Ureter (tissue), 1 donor: ENCODE measurements at places on chromosomes 6 and 20. TPM values are rescaled to one million over a fixed set of nuclear protein-coding genes. Genes with fewer than 3 reads are reported as not detected.

- DNase-seq = no peak
These were observed 17.8 kb downstream of the TOMM34 start for GRCh38 chr20:44942264-44942973.

DNA sequence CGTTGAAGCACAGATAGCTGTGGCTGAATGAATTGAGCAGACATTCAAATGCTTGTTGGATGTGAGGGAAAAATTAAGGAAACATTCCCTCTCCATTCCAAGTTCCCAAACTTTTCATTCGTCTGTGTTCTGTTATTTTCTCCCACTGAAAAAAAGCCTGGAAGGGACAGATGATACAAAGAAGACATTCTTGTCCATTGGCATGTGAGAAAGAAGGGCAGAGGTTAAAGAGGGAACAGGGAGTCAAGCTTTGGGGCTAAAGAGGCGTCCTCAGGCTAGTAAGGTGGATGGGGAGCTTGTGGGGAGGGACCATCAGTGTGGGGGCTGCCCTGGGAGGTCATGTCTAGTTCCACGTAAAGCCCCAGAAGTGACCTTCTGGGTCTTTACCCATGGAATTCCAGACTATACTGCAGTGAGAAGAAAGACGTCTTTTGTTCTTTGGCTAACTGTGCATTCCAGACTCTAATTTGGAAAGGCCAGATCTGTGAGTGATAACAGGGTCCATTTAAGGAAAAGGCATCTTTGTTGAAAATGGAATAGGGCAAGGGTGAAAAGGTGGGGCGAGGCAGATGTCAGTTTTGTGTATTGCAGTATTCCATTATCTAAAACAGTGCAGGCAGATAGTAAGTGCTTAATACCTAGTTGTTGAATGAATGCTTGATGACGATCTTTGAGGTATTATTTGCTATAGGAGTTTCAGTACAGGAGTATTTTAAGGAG, 117.5 kb downstream of the SOX4 start:
- no peak for DNase-seq

- DNase-seq = peak; percentile 93
These were observed at the start of gene KPNA5 for GRCh38 chr6:116680880-116681672. TSS of gene KPNA5 (plus strand) at chr6:116681211. CDS start at chr6:116681335, 124 bp downstream.

- no peak for DNase-seq
These were observed 17.3 kb downstream of the STX7 start for GRCh38 chr6:132495604-132496079.

DNA sequence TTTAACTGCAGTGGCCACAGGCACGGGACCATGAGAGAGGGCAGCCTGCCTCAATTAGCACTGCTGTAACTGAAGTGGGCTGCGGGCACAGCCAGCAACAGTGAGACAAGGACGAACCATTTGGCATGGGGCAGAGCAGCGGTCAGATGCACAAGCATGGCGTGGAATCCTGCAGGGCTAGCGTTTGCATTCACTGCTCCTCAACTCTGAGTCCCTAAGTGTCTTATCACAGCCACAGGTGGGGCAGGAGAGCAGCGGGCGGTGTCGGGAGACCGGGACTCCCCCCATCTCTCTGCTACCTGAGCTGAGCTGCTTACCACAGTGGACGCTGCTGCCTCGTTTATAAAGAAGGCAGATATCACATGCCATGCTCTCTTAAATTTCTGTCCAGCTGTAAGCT, 31.3 kb upstream of the PDE10A start:
- DNase-seq = no peak

DNA sequence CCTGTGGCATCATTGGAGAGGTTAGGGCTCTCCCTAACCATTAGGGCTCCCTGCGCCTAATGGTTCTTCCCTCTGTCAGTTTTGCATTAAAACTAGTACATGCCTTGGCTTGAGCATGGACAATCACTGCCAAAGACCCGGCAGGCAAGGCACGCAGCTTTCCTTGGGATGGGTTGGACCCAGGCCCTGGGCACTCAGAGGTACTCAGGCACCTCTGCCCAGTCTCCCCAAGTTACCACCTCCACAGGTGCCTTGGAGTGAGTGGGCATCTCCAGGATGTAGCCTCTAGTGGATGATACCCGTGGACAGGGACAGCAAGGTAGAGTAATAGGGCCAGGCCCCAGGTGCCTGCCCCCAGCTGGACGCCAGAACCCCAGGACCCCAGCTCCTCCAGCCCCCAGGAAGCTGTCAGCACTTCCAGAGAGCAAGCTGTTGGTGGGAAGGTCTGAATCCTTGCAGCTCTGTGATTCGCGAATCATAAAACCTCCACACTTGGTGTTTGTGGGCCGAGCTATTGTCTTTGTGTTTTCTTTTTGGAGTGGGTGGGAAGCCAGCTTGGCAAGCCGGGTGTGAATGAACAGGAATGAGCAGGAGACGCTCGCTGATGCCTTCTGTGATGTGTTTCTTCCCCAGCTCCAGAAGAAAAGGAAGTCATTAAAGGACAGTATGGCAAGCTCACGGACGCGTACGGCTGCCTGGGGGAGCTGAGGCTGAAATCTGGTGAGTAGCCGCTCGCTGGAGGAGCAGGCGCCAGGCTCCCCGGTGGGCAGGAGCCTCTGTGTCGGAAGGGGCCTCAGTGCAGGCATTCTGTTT, 35.1 kb downstream of the SYNJ2 start:
- DNase-seq = no peak

- DNase-seq = no peak
These were observed 363.5 kb downstream of the ESR1 start for GRCh38 chr6:152170702-152171667.

GRCh38 chr6:108222504-108222903, 38.3 kb downstream of the SNX3 start:
- DNase-seq = no peak

DNA sequence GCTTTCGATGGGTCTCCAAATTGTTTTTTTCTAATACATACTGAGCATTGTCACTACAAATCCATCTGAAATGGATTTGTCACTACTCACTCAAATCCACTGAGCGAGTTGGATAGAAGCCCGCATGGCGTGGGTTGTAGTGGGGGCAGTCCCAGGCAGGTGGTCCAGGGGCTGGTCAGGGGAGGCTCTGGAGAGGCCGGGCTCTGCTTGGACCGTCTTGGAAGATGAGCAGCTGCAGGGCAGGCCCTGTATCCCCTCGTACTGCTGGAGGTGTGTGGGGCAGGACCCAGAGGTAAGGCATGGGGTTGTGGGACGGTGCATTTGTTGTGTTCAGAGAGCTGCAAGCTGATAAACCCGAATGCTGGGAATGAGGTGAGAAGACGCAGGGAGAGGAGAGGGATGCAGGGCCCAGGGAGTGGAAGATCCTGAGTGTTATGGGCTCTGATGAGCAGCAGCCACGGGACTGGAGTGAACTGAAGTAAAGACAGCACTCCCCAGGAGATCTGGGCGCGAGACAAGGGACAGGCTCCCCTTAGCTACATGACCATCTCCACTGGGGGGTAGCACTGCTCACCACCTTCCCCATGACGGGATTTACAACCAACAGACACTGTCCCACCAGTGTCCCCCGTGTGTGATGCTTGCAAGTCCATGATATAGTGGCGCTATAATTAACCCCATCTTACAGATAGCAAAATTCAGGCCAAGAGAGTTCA, 45.9 kb downstream of the PSMG4 start:
- no peak for DNase-seq

- DNase-seq = no peak
These were observed 146.7 kb upstream of the ATXN1 start for GRCh38 chr6:16907991-16908390.

DNA sequence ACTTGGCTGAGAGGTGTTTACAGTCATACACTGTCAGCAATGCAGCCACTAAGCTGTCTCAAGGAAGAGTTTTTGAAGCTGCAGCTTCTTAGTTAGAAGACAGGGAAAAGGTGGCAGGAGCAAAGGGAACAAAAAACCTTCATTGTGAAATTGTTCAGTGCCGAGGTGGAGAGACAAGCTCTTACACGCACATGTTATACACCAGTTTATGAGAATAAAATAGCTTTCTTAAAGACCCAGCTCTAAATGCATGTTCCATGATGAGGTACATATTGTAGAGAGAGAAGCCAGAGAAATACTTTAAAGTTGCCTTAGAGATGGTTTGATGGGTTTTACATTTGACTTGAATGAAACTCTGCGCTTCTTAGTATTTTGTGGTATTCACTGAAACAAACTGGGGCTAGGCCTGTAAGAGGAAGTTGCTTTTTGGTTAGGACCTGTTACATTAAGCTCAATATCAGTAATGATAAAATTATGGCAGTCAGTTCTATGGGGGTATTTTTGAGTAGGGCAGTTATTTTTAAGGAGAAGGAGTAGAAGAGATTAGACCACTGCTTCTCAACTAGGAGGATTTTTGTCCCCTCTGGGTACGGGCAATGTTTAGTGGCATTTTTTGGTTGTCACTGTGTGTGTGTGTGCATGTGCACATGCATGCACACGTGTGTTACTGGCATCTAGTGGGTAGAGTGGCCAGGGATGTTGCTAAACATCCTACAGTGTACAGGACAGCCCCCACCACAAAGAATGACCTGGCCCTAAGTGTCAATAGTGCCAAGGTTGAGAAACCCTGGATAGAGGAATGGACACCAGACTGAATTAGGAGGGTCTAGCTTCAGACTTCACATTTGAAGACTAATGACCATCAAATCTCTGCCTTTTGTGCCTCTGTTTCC, 9.8 kb downstream of the NEDD9 start:
- no peak for DNase-seq

DNA sequence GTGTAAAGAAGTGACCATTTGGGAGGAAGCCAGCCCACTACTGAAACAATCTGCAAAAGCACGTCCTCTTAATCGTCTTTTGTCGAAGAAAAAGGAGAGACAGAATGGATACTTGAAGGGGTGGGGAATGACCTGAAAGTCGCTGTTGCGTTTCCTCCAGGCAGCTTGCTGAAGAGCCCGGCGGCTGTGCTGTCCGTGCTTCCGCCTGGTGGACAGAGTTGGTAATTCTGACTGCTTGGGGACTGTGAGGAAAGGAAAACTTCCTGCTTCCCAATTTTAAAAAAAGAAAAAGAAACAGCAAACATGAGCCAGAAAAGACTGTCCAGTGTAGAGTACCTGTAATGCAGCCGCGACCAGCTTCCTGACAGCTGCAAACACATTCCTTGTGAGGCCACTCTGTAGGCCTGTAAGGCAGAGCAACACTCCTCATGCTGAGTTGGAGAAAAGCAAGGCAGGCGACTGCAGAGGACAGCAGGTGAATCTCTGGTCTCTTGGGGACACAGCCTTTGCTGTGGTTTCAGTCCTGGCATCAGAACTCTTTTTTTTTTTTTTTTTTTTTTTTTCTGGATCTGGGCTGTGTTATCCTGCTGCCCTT, 251.1 kb upstream of the TBX18 start:
- DNase-seq = peak; percentile 74

DNA sequence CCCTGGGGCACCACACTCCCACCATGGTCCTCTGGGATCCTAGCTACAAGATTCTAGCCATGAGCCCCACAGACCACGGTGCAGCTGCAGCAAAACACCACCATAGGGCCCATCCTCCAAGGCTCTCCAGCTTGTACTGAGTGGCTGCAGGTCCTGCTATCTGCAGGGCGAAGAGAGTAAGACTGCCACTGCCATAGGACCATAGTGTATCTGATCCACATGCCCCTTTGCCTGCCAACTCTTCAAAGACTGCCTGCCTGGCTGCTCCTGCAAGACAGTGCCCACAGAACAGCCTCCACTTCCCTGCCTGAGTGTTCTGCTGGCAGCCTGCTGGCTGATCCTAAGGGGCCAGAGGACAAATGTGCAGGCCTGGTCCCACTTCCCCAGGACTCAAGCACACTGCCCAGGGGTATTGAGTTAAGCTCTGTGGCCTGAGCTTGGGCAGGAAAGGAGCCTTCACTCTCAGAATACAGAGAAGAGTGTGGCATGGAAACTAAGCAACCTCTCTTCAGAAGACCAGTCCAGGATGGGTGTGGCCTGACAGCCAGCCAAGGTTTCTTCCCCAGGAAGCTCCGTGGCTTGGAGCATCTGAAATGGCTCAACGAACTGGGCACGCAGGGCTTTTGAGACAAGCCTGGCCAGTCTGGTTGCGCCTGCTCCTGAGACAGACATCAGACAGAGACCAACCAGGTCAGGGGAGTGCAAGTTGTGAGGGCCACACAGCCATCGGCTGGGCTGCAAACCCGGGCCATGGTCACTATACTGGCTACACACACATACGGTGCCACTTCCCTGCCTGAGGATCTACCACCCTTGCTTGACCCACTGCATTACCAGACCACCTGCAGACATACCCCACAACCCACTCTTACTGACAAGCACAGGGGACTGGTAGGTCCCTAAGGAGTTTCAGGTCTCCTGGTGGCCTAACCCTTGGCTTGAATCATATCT, 54.5 kb downstream of the RNGTT start:
- DNase-seq = no peak

DNA sequence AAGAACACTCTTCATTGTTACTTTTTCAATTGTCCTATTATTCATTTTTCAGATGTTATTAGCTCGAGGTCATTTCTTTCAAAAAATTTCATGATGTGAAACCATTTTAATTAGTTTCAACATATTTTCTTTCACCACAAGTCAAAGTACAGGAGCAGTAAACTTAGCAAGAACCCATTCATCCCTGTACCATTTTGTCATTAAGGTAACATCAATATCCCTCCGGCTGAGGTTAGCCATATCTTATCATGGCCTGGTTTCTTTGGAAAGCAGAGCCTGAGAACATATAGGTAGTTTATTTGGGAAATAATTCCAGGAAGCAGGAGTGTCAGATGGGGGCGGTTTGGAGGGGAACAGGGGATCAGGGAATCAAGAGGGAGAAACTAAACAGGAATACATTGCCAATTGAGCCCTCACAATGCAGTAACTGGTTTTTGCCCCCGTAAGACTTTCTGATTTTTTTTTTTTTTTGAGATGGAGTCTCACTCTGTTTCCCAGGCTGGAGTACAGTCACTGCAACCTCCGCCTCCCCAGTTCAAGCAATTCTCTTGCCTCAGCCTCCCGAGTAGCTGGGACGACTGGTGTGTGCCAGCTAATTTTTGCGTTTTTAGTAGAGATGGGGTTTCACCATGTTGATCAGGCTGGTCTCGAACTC, 83.7 kb downstream of the MKKS start:
- no peak for DNase-seq

GRCh38 chr6:39227476-39227875, 1.8 kb downstream of the KCNK5 start:
- DNase-seq = no peak

- DNase-seq = no peak
These were observed 13.1 kb downstream of the QRSL1 start for GRCh38 chr6:106642476-106642875.

The DEF6 gene
- total RNA-seq = 28.0 TPM

The IPCEF1 gene
- 3.2 TPM for total RNA-seq

The HLA-DQB2 gene
- 8.1 TPM for total RNA-seq

The NMBR gene
- total RNA-seq = not detected

The ESR1 gene
- 9.6 TPM for total RNA-seq

The OSBPL2 gene
- total RNA-seq = 130 TPM
